ENCODE measurements at places on chromosomes 7 and 10.

- DNase-seq: no peak
Observed at GRCh38 chr10:90787393-90788198, 70.2 kb downstream of the HTR7 start.

GRCh38 chr7:141102436-141102835 lies 28.6 kb downstream of the TMEM178B start:
- DNase-seq: no peak

DNA sequence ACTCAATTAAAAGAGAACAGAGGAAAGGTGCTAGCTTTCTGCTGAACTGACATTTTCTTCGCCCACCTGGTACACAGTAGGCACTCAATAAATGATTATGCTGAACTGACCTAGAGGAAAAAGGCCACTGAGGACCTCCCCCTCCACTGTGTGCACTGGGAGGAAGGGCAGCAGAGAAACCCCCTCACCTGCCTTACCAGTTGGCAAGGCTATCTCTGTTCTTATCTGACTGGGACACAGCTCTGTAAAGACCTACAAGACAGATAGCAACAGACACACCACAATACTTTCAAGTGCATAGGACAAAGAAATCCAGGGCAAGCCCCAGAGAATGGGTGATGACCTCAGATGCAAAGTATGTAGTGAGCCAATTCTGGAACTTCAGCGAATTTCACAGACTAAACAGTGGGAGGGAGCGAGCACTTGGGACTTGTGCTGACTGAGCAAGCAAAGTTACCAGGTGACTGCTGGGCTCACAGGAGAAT lies 30.4 kb downstream of the PDLIM1 start:
- DNase-seq: no peak

GRCh38 chr10:51932530-51932929 lies 233.1 kb upstream of the CSTF2T start:
- DNase-seq: no peak

- no peak for DNase-seq
Observed at GRCh38 chr7:123348690-123349089, 148.9 kb upstream of the SLC13A1 start.

- peak; percentile 85 for DNase-seq
Observed at GRCh38 chr10:101042667-101043362, 11.8 kb downstream of the SFXN3 start.

- no peak for DNase-seq
Observed at GRCh38 chr7:40316176-40316575, 181.4 kb downstream of the SUGCT start.

GRCh38 chr10:133608855-133609254 lies 17.7 kb downstream of the FRG2B start:
- no peak for DNase-seq

GRCh38 chr10:110568055-110568735 lies 700 bp downstream of the SMC3 start:
- peak; percentile 76 for DNase-seq

GRCh38 chr10:71589617-71590551 lies 129.7 kb downstream of the C10orf105 start:
- no peak for DNase-seq

DNA sequence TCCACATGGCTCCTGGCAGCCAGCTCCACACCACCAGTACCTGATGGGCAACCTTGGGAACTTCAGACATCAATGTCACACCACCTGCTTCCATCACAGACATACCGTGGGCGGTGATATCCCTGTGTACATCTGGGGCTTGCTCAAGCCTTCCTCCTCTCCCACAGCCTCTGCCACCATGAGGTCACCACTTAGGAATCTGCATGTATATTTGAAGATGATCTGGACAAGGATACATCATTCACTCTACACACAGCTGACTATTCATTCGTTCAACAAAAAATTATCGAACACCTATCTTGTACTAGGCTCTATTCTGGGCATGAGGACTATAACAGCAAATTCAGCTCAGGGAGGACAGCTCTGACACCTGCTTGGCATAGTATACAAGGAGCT lies 6.8 kb downstream of the DLG5 start:
- no peak for DNase-seq

GRCh38 chr10:101843032-101844021 lies at the start of gene KCNIP2:
Gene KCNIP2 (minus strand): TSS chr10:101843800. CDS start chr10:101843568, 232 bp downstream.
- peak; percentile 61 for DNase-seq

DNA sequence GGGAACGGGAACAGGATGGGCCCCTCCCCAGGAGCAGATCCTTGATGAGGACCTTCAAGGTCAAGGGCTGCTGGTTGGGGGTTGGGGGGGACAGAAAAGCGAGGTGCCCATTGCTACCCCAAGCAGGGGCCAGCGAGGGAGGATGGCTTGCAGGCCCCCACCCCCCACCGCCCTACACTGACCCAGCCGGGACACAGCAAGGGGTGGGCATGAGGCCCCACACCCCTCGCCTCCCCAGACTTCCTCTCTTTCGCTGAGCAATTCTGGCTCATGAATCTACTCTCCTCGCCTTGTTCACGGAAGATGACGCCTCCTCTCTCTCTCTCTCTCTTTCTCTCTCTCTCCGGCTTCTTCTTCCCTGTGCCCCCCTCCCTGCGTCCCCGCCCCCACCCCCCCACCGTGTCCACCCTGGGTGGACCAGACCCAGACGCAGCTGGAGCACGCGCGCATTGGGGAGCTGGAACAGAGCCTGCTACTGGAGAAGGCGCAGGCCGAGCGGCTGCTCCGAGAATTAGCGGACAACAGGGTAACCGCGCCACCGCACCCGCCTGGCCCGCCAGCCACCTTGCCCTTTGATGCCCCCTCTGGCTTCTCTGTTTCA lies 81.1 kb upstream of the GTF2IRD1 start:
- peak; percentile 54 for DNase-seq

GRCh38 chr10:23692736-23693135 lies 253.9 kb downstream of the OTUD1 start:
- DNase-seq: no peak

DNA sequence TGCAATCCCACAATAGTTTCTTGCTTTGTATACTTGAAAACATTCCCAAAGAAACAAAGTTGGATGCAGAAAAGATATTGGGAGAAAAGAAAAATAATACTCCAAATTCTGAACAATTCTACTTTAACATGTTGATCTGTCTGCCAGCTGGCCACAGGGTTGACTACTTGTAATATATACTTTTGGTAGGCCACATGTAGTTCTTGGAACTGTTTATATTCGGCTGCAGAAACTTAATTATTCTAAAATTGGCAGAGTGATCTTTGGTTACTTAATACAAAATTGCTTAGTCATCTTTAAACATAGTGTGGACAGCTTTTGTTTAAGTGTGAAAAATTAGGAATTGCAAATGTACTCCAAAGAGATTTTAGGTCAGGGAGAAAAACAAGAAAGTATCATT lies 76.0 kb downstream of the CALD1 start:
- DNase-seq: no peak

DNA sequence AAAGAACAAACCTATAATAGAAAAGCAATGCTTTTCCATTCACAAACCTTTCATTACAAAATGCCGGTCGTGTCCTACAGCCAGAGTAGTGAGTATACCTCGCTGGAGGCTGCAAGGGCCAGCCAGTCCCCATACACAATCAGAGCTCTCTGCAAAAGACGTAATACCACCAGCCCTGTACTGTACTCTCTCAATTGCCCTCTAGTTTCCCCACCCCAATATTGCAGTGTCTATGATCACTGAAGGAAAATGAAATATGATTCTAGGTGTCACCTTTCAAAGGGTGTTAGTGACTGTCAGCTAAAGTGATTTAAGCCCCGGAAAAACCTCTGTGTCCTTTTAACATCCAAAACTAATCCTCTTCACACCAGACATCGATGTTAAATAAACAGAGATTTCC lies 24.8 kb downstream of the PLXNA4 start:
- DNase-seq: no peak

DNA sequence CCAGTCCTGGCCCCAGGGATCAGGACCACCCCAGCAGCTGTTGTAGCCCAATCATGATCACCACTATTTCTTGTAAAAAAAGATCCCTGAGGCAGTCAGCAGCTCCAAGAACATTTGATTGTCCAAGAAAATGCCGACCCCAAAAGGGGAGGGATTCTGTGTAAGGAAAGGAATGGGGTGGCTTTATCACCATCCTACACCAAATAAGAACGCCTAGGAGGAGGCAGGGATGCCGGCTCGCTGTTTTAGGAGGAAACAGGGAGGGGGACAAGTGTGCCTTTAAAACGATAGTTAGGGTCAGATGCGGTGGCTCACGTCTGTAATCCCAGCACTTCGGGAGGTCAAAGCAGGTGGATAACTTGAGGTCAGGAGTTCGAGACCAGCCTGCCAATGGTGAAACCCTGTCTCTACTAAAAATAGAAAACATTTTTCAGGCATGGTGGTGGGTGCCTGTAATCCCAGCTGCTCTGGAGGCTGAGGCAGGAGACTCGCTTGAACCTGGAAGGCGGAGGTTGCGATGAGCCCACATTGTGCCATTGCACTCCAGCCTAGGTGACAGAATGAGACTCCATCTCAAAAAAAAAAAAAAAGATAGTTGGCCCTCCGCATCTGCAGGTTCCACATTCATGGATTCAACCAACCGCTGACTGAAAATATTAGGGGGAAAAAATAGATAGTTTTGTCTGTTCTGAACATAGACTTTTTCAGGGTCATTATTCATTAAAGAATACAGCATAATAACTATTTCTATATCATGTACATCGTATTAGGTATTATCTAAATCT lies 63.6 kb downstream of the PDIA4 start:
- DNase-seq: peak; percentile 28

GRCh38 chr7:2824678-2825461 lies 19.2 kb downstream of the GNA12 start:
- no peak for DNase-seq

GRCh38 chr10:51106311-51106945 lies 32.1 kb downstream of the PRKG1 start:
- DNase-seq: no peak

Measured in posterior cingulate gyrus (tissue), 11 donors.